ENCODE measurements at places on chromosomes 5 and 9.

- no peak for DNase-seq
These were observed 60.8 kb downstream of the CDH18 start for GRCh38 chr5:19927170-19927569.

- no peak for DNase-seq
These were observed 100.7 kb downstream of the KLF4 start for GRCh38 chr9:107388890-107389289.

DNA sequence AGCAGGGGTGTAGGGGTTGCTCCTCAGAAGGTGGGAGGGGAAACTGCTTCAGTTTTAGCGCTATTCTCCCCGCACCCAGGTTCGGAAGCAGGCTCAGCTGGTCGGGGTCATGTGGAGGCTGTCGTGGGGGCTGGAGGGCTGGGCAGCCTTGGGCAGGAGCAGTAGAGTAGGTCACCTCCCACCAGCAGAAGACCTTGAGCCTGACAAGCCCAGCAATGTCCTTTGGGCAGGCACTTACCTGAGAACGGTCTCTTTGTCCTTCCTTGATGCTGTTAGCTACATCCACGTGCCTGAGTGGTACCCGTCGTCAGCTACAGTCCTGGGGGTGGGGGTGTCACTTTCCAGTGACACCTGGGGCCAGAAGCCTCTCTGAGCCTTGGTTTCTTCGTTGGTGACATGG, 20.3 kb downstream of the ENHO start:
- DNase-seq, result no peak

- no peak for DNase-seq
These were observed 93.5 kb upstream of the RIOK2 start for GRCh38 chr5:97276474-97277120.

- no peak for DNase-seq
These were observed 47.8 kb upstream of the SLC1A3 start for GRCh38 chr5:36558641-36559040.

GRCh38 chr5:158722940-158723339, 376.8 kb downstream of the EBF1 start:
- DNase-seq, result no peak

GRCh38 chr5:97042996-97043395, 99.4 kb downstream of the LIX1 start:
- DNase-seq, result peak; percentile 84

- DNase-seq, result no peak
These were observed 312.5 kb upstream of the PTGER4 start for GRCh38 chr5:40367255-40367654.

GRCh38 chr5:150484964-150485692, 22.8 kb upstream of the NDST1 start:
- no peak for DNase-seq

DNA sequence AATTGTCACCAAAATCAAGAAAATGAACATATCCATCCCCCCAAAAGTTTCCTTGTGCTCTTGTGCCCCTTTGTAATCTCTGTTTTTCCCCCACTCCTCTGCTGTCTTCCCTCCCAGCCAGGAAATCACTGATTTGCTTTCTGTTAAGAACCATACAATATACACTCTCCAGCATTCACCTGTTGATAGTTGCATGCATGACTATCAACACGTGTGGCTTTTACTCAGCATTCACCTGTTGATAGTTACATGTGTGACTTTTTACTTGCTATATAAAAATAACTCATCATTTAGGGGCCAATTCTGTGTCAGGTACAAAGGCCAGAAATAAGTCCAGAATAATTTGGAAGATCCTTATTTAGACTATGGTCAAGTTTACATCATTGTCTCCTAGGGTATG, 6.0 kb downstream of the RANBP17 start:
- DNase-seq, result no peak

- no peak for DNase-seq
These were observed 210.2 kb downstream of the MEF2C start for GRCh38 chr5:88672644-88673252.

DNA sequence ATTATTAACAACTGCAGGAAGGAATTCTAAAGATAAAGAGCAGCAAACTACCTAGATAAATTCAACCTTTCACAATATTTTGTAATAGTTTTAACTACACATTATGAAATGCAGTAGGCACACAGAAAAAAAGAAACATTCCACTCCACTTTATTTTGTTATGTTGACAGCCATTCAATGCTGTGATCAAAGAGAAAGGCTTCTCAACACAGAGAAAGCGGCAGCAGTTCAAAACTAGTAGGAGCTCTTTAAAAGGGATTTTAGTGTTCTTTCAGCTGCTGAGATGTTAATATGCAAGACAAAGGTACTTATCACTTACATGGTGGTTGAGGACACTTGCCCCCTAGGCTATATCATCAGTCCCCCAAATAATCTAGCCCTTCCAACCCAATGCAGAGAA, 11.6 kb downstream of the CEMIP2 start:
- DNase-seq, result no peak

DNA sequence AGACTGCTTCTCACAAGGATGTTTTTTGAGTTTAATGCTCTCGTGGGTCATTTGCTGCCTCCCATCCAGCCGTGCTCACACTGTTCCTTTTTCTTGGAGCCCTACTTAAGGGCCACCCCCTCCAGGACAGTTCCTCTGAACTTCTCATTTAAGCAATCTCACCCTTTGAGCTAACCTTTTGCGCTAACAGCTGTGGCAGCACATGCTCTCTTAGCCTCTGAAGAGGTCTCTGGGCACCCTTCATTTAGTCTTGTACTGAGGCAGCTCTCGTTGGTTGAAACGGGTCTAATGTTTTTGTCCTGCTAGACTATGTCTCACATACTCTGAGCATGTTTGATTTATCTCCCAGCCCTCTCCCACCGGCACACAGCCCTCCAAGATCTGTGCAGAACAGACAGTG, 11.8 kb downstream of the ALDH1B1 start:
- no peak for DNase-seq

DNA sequence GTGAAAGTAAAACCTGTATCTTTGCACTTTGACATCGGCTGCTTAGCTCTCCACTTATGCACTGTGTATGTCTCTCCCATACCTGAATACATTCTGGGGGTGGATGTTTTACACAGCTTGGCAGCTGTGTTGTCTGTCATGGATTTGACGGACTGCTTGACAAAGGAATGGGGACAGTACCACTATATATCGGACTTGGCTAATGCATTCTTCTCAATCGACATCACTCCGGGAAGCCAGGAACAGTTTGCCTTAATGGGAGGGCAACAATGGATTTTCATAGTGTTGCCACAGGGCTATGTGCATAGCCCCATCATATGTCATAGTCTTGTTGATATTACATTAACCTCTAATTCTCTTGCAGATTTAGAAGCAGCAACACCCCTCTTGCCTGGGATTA, 1008.3 kb downstream of the DNAH5 start:
- DNase-seq, result no peak

- DNase-seq, result no peak
These were observed 77.7 kb downstream of the MAN2A1 start for GRCh38 chr5:109767184-109767995.
